ENCODE measurements at places on chromosomes 16 and 17.
A peak's percentile ranks its signal among the peaks of the same experiment; 100 is the strongest.

GRCh38 chr16:84467256-84467655 is 37.2 kb downstream of the MEAK7 start:
- DNase-seq, result no peak

DNA sequence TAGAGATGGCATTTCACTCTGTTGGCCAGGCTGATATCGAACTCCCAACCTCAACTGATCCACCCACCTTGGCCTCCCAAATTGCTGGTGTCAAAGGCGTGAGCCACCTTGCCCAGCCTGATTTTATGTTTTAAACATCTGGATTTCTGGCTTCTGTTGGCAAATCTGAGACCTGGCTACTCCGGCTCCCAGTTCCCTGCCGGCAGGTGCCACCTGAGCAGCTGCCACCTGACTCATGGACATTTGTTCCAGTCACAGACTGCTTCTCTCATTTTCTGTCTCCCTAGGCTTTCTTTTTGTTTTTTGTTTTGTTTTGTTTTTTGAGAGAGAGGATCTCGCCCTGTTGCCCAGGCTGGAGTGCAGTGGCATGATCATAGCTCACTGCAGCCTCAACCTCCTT is 9.6 kb downstream of the PMM2 start:
- no peak for DNase-seq

- DNase-seq, result no peak
Measured at GRCh38 chr16:10080051-10080772, 102.0 kb downstream of the GRIN2A start.

DNA sequence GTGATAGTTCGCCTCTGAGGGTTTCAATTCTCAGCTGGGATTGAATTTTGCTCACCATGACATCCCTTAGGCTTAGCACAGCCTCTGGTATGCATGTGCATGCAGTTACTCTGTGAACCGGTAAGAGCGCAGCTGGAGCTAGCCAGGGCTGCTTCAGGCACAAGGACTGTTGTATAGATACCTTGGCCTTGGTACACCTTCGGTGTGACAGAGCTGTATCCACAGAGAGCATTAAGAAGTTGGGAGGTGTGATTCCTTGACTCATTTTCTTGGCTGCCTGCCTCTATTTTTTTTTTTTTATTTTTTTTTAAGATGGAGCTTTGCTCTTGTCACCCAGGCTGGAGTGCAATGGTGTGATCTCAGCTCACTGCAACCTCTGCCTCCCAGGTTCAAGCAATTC is 2.2 kb upstream of the NUTF2 start:
- DNase-seq, result no peak

DNA sequence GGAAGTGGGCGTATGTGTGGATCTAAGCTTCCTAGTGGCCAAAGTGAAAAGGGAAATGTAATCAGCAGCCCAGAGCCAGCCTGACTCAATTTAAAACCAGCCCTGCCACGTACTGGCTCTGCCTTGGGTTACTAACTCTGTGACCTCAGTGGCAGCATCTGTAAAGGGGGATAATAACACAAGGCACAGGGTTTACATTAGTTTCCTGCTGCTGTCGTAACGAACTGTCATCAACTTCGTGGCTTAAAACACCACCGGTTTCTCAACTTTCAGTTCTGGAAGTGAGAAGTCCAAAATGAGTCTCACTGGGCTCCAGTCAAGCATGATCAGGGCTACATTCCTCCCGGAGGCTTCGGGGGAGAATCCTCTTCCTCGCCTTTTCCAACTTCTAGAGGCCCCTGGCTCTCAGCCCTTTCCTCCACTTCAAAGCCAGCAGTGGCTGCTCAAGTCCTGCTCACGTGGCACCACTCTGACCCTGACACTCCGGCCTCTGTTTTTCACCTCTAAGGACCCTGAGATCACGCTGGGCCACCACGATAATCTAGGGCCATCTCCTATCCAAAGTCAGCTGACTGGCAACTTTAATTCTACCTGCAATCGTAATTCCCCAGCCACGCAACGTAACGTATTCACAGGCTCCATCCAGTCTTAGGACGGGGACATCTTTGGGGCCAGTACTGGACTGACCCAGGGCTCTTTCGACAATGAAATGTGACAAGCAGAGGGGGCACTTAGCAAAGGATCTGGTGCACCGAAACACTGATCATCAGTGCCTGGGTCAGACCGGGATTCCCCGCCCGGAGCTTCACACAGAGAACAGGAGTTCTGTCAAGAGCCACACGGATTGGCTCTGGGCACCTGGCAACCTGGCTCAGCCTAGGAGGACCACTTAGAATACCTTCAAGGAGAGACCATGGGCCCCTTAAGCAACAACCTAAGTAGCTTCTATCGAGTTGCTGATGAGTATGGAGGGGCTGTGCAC is 14.5 kb downstream of the TMC6 start:
- no peak for DNase-seq

- DNase-seq, result no peak
Measured at GRCh38 chr17:27616414-27616813, 14.6 kb upstream of the LGALS9 start.

- peak; percentile 91 for DNase-seq
Measured at GRCh38 chr16:27401768-27402568, at the start of gene IL21R. TSS of gene IL21R (plus strand) at chr16:27402174. CDS start at chr16:27430072, 27,898 bp downstream.

DNA sequence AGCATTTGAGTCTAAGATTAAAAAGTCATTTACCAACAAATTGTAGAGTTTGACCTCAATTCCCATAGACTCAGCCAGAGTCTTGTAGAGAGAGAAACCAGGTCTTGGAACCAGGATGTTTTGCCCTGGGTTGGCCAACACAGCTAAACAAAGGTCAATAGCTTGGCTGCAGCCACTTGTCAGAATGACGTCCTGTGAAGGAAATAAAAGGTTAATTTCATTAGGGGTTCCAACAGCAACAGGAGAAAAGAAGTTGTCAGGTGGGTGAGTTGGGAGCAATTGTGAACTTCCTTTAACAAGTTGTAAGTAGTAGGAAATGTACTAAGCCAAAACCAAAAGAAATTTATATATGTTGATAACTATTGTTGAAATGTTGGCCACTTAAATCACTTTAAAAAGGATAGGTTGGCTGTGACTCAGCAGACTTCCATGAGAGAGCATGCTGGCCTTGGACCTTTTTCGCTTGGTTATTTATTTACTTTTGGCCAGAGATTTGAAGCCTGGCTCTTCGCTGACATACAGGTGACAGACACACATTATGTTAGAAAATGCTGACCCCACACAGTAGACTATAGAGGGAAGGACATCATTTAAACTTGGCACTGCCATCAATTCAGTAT is 4.3 kb downstream of the TAT start:
- no peak for DNase-seq

GRCh38 chr17:52138350-52138749 is 20.2 kb downstream of the CA10 start:
- DNase-seq, result no peak

DNA sequence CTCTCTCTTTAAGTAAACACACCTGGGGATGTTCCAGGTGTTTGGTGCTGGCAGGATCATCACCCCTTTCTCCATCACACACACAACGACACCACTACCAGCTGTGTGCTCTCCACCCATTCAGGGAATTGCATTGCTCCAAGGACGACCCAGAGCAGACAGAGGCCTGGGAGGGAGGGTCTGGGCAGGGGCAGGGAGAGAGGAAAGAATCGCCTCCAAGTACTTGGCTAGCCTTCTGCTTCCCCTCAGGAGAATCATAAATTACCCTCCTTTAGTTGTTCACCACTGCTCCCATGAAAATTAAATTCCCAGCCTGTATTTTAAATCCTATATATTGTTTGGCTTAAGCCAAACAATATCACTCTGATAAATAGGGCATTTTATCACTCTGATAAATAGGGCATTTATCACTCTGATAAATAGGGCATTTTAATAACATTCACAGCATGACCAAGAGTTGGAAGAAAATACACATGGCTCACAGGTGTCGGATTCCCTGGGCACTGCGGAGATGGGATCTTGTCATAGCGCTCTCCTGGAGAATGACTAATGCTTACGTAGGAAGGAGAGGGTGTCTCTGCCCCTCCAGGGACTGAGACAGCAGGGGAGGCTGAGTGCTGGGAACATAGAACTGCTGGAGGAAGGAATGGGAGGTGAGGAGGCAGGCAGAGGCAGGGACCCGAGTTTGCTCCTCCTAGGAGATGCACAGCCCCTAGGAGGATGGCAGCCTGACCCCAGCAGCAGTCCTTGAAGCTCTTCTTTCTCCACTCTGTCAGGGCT is 673.6 kb downstream of the HS3ST4 start:
- no peak for DNase-seq

DNA sequence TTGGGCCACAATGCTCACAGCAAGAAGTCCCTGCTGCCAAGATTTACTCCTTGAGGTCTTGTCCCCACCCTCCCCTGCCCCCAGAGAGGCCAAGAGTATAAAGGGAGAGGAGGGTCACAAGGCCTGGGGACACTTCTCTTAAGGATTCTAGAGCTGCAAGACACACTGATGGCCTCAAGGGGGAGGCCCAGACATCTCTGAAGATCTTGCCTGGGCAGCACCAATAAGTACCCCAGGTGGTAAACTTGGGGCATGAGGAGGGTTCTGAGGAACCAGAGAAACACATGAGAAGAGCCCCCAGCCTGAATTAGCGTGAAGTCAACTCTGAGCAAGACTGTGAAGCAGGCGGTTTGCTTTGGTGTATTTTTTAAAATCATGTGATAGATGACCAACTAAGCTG is 26.8 kb upstream of the MTMR4 start:
- DNase-seq, result no peak

DNA sequence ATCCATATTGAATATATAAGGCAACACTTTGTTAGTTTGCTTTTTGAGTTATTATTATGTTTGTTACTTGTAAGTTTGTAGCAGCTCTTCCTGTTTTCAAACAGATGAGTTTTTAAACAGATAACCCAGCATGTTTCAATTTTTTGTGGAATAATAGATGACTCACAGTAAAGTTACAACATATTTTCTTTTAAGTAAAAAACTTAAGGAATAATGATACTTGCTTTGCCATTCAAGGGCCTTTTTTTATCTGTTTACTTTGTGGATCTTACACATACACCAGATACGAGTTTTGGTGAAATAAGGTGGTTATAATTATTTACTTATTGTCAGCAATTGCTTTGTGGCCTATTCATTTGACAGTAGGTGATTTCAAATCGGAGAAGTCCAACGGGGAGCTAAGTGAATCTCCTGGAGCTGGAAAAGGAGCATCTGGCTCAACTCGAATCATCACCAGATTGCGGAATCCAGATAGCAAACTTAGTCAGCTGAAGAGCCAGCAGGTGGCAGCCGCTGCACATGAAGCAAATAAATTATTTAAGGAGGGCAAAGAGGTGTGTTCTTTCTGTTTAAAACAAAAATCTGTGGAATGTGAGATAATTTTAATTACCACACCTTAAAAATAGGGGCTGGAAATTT is 66.3 kb downstream of the BPTF start:
- no peak for DNase-seq

DNA sequence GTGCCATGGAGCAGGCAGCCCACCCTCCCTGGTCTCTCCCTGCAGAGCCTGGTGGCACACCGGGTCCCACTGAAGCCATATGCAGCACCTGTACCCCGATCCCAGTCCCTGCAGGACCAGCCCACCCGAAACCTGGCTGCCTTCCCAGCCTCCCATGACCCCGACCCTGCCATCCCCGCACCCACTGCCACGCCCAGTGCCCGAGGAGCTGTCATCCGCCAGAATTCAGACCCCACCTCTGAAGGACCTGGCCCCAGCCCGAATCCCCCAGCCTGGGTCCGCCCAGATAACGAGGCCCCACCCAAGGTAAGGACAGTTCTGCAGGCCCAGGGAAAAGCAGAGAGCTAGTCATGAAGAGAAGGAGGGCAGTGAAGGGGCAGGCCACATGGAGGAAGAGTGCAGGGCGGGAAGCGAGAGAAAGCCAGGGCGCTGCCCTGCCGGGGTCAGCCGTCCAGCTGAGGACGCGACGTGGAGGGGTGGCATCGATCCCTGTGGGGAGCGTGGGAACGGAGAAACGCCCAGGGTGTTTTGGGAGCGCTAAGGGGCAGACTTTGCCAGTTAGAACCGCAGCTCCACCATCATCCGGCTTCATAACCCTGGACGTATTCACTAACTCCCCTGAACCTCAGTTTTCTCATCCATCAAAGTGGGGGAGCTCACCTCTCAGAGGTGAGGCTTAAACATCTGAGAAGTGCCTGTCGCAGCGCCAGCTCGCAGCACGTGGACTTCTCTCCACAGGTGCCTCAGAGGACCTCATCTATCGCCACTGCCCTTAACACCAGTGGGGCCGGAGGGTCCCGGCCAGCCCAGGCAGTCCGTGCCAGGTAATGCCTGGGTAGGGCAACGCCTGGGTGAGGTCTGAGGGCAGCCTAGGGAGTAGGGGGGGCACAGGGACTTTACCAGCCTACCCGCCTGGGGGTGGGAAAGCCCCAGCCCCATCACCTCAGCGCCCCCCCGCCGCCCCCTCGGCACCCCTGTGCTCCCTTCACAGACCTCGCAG is 7.6 kb upstream of the C17orf107 start:
- DNase-seq, result no peak

- DNase-seq, result no peak
Measured at GRCh38 chr17:50559674-50560184, 786 bp upstream of the CACNA1G start.

GRCh38 chr17:69175625-69176456 is 34.1 kb upstream of the ABCA6 start:
- peak; percentile 6 for DNase-seq

- DNase-seq, result no peak
Measured at GRCh38 chr17:80287038-80287437, 26.4 kb downstream of the RNF213 start.

DNA sequence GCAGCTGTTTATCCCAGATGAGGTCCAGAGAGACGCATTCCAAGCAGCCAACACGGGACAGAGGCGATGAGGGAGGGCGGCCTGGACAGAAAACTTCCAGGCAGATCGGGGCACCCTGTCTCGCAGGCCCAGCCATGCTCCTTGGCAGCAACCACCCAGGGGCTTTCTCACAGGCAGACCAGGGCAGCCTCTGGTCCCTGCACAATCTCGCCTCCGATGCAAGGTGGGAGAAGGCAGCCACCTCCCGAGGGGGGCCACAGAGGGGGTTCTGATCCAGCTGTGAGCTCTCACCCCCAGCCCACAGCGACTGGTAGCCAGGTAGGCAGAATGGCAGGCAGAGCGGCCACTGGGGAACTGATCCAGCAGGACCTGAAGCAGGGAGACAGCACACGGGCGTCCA is 48.7 kb downstream of the LMF1 start:
- DNase-seq, result no peak

- no peak for DNase-seq
Measured at GRCh38 chr16:79806757-79807156, 206.2 kb upstream of the MAF start.

GRCh38 chr17:76051561-76051960 is 20.8 kb downstream of the SRP68 start:
- no peak for DNase-seq

DNA sequence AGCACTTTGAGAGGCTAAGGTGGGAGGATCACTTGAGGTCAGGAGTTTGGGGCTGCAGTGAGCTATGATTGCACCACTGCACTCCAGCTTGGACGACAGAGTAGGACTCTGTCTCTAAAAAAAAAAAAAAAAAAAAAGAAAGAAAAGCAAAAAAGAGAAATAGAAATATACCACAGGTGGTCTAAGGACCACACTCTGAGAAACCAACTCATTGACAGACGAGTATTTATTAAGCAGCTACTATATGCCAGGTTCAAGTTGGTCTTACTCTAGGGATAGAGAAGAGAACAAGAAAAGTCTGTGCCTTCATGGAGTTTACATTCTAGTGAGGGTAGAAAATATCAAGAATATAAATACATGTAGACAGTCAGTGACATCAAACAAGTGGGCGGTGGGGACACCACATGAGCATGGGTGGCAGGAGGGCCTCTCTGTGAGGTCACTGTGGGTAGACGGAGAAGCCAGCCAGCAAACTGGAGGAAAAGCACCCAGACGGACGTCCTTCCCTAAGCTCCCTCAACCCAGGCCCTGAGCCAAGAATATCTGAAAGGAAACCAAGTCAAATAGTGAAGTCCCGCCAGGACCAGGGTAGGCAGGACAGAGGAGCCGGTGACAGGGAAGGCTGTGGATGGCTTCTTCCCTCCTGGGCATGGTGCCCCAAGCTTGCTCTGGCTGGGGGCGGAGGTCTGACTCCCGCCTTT is 4.7 kb downstream of the CDIPT start:
- DNase-seq, result no peak

Data from CD4-positive, alpha-beta T cell treated with Interferon gamma for 1 hour (primary cell).